ENCODE measurements at places on chromosomes 2 and 18.

DNA sequence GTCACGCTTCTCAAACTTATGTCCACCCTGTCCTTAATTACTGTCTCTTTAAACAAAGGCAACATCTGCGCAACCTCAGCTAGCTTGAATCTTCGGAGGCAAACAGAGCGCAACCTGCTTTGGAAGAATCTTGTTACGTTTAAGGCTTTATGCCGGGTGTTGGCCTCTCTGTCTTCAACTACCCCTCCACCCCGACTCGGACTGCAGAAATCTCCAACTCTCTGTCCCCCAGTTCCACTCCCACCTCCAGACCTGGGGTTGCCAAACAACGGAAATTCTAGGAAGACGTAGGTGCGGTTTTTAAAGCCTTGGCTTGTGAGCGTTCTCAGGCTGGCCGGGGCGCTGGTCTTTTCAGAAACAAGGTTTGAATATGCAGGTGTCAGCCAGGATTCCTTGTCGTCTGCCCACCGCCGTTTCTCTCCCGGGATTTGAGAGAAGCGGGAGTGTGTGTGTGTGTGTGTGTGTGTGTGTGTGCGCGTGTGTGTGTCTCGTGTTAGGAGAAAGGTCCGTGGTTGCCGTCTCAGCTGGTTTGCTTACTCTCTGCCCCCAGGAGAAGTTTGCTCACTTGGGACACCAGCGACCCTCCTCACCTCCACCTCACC is 1.1 kb upstream of the ONECUT2 start:
- DNase-seq, result no peak

DNA sequence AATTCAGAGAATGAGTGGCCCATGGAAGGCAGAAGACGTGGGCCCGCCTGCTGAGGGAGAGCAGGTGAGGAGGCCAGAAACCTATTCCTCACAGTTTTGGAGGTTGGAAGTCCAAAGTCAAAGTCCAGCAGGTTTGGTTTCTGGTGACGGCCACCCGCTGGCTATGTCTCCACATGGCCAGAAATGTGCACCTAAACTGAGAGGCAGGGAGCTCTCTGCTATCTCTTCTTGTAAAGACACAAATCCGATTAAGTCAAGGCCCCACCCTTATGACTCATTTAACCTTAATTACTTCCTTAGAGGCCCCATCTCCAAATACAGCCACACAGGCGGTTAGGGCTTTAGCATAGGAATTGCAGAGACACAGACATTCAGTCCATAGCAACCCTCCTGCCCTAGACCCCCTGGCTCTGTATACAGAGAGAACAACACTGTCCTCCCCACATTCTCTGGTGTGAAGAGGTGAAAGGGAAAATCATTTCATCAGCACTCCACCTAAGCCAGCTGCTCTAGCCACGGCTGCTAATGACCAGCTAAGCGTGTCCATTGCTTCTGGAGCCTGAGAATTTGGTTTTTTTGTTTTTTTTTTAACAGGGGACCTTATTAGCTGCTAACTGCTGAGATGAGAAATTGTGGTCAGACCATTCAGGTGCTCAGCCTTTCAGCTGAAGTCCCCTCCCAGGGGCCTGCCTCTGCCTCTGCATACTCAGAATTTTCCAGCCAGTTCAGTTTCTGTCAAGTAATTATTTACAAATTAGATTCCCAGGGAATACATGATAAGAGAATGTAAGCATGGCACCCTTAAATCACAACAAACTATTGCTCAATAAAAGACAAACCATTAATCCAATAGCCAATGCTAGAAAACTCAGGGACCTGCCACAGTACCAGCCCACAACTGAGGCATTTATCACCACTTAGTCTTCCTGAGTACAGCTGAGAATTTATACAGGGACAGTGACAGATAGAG is 368.7 kb upstream of the ID2 start:
- no peak for DNase-seq

- no peak for DNase-seq
These were observed 95.6 kb downstream of the SP3 start for GRCh38 chr2:173869244-173870229.

- DNase-seq, result no peak
These were observed 63.7 kb downstream of the IL1R2 start for GRCh38 chr2:102055346-102055990.

DNA sequence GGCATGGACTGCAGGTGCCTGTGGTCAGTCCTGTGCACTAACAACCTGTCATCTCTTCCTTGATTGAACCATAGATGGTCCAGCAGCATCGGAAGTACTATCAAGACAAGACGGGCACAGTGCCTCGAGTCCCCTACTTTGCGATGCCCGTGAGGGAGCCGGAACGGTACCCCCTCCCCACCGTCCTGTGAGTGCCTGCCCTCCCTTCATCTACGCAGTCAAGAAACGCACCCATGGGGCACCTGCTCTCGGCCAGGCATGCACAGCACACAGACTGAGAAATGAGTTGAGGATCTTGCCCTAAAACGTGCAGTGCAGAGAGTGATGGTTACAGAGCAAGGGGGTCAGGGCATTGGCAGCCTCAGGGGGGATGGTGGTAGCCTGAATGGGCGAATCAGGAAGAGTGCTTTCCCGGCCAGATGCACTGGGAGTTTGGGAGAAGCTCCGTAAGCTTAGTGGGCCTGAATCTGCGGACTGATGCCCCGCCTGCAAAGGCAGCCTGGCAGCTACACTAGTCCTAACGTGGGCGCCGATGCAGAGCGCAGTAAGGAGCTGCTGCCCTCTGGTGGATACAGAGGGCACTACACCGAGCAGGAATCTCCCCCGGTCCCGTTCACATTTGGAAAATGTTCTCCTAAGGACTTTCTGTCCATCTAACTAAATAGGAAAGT is 63.6 kb downstream of the CIB4 start:
- peak; percentile 38 for DNase-seq

- DNase-seq, result no peak
These were observed 24.5 kb downstream of the TIMM21 start for GRCh38 chr18:74172697-74173433.

GRCh38 chr2:44450806-44451205 is 89.1 kb downstream of the CAMKMT start:
- no peak for DNase-seq

DNA sequence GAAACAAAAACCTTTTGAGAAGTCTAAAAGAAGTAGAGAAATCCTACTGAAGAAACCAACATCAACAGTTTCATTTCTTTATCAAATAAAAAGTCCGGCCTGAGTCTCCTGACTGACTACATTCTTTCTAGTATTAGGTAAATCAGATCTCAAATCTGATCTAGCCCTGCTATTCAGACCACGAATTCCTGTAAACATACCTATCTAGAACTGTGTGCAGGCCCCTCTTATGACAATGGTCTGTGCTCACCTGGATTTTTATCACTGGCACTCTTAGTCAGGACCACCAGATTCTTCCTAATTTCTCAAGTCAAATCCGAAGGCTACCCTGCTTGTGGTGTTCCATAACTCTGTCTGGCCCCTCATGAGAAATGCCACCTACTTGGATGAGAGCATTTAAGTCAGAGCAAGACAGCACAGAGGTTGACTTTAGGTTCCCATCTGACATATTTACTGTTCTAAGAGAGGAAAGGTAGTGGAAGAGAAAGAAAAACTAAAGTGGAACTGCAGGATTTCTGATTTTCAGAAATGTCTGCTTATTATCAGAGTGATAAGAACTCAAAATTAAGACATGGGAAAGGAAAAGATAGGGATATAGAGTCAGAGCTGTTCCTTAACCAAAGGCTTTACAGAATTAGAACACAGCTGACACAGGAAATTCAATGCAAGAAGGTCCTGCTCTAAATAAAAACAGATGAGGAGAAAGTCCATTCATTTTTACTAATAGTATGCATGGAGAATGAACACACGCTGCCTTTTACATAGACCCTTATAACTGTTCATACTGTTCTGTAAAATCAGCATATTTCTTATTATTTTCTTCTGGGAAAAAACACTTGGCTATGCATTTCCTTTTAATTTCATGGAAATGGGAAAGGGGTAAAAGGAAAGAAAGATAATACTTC is 56.5 kb downstream of the SLC8A1 start:
- DNase-seq, result no peak

DNA sequence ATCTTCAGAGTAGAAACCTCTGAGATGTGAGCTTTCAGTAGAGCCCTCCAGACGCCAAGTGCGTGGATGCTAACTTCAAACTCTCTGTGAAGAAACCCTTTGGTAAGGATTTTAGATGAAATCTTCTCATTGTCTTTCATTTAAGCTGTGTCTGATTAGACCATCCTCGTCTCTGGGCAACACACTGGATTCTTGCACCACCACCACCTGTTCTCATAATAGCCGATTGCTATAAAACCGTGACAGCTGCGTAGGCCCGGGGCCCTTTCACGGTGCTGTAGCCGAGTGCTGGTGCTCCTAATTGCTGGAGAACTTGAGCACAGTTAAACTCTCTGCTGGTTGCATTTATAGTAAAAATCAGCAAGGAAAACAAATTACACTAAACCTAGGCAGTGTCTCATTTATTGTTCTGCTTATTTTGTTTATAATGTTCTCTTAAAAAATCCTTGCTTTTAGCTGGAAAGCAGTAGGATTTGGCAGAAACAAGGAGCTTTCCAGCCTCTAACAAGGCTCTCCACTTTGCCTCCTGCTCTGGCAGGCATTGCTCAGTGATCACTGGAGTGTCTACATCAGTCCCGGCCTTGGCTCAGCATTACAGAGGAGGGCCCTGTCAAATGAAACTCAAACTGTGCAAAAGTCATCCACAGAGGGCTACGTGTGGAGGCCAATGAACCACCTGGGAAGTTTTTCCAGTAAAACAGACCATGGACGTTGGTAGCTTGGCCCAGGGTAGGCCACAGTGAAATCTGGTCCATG is 40.9 kb upstream of the MBP start:
- no peak for DNase-seq

DNA sequence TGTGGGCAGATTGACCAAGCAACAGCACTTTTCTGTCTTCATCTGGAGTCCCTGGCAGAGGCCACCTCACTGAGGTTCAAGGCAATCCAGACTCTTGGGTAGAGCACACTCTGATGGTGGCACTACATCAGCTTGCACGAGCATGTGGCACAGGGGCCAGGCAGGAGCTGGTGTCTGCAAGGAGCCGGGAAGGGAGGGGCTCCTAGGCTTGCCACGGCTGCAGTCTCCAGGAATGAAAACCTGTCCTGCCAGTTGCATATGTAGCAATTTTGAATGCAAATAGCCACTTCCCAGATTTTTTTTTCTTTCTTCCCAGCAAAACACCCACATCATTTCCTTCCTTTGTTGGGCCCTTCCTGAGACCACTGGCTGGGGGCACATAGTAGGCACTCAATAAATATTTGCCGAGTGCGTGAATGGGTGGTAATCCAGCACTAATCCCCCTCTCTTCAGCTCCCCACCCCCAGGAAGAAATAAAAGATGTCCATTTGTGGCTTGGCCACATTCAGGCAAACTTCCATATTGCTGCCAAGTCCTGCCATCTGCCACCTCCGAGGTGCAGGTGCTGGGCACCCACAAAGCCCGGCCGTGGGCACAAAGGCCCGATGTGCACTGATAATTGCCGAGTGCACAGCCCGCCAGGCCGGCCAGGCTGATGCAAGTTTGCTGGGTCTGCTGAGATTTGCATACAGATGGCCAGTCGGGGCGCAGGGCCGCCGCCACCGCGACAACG is 72.4 kb downstream of the MYCN start:
- no peak for DNase-seq

DNA sequence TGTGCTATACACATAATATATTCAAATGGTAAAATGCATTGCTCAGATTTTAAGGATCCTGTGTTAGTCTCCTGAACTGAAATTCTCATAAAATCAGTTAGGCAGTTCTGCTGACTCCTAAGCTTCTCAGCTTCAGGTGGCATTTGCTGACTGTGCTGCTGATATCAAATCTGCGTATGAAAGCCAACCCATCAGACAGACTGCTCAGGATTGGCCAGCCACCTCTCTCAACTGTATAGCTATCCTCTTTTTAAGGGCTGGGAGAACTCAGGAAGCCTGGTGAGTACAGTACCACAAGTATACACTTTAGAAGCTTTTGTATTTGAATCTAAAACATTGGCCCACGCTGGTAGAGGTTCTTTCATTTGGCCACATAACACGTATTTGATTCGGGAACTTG is 28.7 kb downstream of the PTCD3 start:
- no peak for DNase-seq

GRCh38 chr2:28433935-28434599 is 41.4 kb downstream of the FOSL2 start:
- no peak for DNase-seq

DNA sequence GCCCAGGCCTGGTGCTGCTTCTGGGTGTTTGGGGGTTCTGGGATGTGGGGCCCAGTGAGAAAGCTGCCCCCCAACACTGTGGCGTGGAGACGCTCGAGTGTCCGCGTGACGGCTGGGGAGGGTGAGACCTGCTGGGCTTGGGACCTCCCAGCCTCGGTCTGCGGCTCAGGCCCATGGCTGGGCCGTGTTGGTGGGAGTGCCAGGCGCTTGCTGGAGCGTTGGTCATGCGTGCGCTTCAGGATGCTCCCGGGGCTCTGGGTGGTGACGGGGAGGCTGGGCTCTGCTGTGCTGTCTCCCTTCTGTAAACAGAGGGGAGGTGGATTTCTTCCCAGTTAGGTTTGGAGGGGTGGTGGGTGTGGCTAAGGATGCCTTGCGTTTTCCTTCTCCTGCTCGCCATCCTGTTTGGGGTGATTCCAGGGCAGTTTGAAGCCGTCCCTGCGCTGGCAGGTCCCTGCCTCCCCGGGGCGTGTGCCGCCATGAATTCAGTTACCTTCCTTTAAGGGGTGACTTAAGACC is 606 bp downstream of the GAL3ST2 start:
- DNase-seq, result no peak

- DNase-seq, result no peak
These were observed 308.3 kb downstream of the TSN start for GRCh38 chr2:122063716-122064115.

- no peak for DNase-seq
These were observed 313.3 kb downstream of the AGAP1 start for GRCh38 chr2:235806986-235807750.

DNA sequence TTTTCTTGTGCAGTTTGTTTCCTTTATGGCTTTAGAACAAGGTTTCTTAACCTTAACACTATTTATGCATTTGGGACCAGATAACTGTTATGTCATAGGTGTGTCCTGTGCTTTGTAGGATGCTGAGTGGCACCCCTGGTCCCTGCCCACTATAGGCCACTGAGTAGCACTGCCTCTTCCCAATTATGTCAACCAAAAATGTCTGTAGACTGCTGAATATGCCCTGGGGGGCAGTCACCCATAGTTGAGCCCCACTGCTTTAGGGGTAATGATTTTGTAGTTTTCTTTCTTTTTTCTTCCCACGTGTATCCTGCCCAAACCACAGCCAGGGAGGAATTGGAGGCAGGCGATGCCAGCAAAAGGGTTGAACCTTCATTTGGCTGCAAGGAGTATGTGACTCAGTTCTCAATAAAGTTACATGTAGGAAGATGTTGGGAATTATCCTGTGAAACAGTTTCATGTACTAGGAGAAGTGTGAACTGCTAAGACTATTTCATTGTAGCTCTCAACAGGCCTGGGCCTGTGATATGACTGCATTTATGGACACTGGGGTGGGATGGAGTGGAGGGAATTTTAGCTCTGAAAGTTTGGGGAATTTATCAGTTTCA is 65.7 kb downstream of the FMNL2 start:
- no peak for DNase-seq

Data from stimulated activated CD8-positive, alpha-beta memory T cell treated with anti-CD3 and anti-CD28 coated beads, Interleukin-7, amount 100 ng/mL, for 4 hours (primary cell).